Foreskin keratinocyte (primary cell): ENCODE measurements at places on chromosomes 11 and 22. TPM values are rescaled to one million over a fixed set of nuclear protein-coding genes. Genes with fewer than 3 reads are reported as not detected.

- DNase-seq, result no peak
Observed at GRCh38 chr11:33651990-33652389, 48.6 kb downstream of the C11orf91 start.

DNA sequence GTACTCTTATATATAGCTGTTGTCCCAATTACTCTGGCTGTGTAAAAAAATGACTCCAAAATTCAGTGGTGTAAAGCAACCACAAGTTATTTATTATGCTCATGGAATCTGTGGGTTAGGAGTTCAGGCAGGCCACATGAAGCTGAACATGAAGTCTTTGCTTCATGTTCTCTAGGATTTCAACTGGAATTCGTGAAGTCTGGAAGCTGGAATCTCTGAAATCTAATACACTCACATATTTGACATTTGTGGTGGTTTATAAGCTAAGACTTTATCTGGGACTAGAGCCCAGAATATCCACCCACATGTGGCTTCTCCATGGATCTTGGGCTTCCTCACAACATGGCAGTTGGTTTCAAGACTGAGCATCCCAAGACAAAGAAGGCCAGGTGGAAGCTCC, 430.6 kb downstream of the MIAT start:
- no peak for DNase-seq

GRCh38 chr22:28064920-28065319, 145.9 kb upstream of the PITPNB start:
- DNase-seq, result no peak

DNA sequence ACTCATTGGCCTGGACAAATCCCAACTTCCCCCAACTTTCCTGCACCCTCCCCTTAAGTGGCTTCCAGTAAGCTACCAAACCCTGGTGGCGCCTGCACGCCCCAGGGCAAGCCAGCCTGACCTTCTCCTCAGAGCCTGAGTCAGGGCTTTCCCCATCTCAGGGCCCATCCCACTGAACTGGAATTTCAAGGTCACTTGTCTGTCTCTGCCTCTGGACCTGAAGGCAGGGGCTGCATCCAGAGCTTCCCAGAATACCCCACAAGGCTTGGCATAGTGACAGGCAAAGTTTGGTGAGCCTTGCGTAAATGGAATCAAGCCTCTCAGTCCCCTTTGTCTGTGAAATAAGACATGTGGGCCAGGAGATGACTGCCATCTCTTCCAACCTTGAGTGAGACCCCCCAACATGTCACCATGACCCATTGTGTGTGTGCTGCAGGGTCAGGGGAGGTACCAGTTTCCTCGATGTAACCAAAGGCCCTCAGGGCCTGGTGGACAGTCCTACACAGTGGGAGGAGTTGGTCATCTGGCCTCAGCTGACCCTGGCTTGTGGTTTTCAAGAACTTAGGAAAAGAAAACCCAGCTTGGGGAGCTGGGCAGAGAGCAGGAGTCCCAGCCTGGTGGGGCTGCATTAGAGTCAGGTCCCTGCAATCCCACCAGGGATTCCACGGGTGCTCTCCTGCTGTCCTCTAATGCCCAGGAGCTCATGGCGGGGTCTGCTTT, 8.9 kb downstream of the ALX4 start:
- DNase-seq, result no peak

- DNase-seq, result no peak
Observed at GRCh38 chr11:95082576-95083001, 7.1 kb upstream of the ENDOD1 start.

DNA sequence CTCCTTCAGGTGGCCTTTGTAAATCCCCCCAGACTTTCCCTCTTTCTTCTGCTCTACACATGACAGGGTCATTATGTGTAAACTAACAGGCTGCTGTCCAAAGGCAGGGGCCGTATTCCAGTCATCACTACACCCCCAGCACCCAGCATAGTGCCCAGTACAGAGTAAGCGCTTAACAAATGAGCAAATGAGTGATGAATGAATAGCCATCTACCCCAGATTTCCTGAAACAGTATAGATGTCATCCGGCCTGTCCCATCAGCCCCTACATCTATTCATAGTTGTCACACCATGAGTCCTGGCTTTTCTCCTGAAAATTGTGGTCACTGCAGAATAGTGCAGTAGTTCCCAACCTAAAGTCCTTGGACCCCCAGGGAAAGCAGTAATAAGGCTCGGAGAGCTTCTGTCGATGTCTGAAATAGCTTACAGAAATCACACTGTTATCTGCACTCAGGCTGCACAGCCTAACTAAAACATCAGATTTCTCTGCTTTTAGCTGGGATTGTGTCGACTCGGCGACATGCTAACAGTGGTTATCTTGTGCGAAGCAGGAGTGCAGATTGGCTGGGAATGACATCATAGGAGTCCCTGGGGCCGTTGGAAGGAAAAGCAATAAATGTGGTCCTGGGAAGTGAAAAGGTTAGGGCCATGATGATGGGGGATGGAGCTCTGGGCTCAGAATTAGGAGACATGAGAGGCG, 143.8 kb upstream of the NECTIN1 start:
- no peak for DNase-seq

The NXPE1 gene
- not detected in 2 replicates for polyA plus RNA-seq
